ENCODE measurements at places on chromosomes 5 and 9.

GRCh38 chr9:33426843-33427293, 20.5 kb downstream of the AQP3 start:
- DNase-seq, result no peak

DNA sequence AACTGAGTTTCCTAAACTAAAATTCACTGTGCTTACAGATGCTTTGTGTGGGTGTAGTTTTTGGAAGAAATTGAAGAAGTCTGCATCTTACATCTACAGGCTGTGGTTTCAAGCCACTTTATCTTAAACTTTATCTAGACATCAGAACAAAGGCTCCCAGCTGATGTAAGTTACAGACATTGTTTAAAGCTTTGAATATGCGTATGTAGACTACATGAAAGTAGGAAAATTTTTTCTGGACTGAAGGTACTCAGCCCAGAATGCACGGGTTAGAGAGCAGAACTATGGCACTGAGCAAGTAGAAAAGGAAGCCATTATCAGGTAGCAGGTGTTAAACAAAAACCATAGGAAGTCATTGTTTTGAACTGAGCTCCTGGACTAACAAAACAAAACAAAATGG, 185.4 kb downstream of the TTC39B start:
- no peak for DNase-seq

- no peak for DNase-seq
Measured at GRCh38 chr5:39120052-39120420, 45.8 kb upstream of the RICTOR start.

- no peak for DNase-seq
Measured at GRCh38 chr5:72383280-72383679, 63.1 kb downstream of the PTCD2 start.

- DNase-seq, result no peak
Measured at GRCh38 chr9:14618836-14619420, 74.3 kb downstream of the ZDHHC21 start.

GRCh38 chr9:107717529-107718314, 228.2 kb upstream of the KLF4 start:
- no peak for DNase-seq

DNA sequence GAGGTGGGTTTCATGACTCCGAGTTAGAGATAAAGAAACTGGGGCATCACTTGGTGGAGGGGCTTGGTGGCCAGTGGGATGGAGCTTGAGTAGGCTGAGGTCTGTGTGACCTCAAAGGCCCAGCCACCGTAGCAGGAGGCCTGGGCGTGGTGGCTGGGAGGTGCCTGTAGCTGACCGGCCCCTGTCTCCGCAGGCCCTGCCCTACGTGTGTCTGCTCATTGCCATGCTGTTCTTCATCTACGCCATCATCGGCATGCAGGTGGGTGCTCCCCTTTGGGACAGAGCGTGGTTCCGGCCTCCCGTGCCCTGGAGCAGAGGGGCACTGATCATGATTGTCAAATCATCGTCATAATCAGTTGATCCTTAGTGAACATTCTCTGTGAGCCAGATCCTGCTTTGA, 196.2 kb downstream of the CACNA1B start:
- DNase-seq, result no peak

DNA sequence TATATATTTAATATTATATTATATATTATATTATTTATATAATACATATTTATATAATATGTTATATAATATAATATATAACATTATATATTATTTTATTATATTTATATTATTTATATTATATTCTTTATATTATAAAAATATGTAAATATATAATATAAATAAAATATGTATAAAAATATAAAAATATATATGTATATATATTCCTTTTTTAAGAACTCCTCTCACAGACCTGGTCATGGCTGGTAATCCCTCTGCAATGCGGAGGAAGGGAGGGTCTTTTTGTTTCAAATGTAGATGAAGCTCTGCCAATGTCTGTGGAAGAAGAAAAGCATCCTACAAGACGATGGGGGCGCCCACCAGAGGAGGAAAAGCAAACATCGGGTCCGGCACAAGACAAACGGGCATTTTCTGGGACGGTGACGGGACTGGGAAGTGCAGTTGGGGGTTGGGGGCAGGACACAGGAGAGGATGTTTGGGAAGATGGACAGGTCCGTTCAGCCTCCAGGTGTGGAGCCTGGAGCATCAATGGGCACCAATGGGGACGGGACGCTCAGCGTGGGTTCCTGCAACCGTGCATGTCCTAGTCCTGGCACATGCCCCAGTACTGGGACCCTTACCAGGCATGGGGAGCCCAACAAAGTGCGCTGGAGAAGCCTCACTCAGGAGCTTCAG, 194.0 kb downstream of the IRX1 start:
- DNase-seq, result no peak

DNA sequence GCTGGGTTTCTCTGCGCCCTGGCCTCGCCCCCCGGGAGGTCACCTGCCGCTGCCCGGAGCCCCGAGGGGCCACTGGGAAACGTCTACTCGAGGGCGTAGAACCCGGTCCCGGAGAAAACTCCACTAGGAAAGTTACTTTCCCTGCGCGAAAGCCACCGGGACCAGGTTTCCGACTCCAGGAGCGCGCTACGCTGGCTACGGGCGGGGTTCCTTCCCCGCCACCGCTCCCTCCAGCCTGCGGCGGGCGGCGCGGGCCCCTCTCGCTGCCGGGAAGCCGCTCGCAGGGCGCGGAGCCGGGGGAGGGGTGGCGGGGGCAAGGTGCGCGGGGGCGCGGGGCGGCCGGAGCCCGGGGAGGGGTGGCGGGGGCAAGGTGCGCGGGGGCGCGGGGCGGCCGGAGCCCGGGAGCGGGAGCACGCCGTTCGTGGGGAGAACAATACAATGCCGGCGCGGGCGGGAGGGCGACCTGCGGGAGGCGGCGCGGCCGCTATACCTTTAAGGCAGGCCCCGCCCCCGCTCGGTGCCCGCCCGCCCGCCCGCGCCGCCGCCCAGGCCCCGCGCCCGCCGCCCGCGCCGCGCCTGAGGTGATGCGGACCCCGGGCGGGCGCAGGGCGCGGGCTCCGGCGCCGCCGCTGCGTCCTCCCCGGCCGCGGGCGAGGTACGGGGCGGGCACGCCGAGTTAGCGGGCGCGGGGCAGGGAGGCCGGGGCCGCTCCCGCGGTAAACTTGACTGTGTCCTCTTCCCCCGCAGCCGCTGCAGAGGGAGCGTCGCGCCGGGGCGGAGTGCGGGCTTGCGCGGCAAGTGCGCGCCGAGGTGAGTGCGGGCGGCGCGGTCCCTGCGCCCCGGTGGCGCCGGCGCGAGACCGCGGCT, 278.1 kb downstream of the AOPEP start:
- peak; percentile 15 for DNase-seq

GRCh38 chr5:170161069-170161468, 55.4 kb downstream of the FOXI1 start:
- peak; percentile 23 for DNase-seq

GRCh38 chr5:169426784-169427183, 125.8 kb upstream of the SLIT3 start:
- DNase-seq, result no peak

DNA sequence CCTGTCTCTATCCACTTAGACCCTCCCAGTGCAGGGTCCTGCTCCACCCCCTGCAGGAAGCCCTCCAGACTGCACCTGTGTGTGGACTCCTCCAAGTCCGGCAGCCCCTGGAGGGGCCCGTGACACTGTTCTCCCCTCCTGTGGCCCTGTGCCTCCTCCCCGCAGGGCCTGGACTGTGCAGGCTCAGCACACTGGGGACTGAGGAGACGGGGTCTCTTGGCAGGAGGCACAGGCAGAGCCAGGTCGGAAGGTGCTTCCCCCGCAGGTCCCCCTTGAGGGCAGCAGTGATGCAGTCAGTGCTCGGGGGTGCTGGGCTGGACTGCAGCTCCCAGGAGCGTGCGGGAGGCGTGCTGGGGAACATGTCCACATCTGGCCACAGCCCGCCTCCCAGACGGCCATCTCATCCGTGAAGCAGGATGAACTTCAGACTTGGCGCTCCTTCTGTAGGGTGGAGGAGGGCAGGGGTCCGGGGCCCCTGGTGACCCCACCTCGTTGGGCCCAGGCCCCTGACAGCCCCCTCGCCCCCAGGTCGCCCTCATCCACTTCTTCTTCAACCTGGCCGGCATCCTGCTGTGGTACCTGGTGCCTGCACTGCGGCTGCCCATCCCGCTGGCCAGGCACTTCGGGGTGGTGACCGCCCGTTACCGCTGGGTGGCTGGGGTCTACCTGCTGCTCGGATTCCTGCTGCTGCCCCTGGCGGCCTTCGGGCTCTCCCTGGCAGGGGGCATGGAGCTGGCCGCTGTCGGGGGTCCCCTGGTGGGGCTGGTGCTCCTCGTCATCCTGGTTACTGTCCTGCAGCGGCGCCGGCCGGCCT, 4.9 kb downstream of the SLC34A3 start:
- DNase-seq, result no peak

GRCh38 chr5:151950706-151951105, 26.1 kb upstream of the GLRA1 start:
- DNase-seq, result no peak

GRCh38 chr9:121447321-121447834, 52.3 kb downstream of the GGTA1 start:
- no peak for DNase-seq
